Glutamatergic neuron (in vitro differentiated cells): ENCODE measurements at places on chromosomes 4 and X.

- DNase-seq: no peak
Measured at GRCh38 chr4:110424144-110424543, 51.8 kb upstream of the ENPEP start.

DNA sequence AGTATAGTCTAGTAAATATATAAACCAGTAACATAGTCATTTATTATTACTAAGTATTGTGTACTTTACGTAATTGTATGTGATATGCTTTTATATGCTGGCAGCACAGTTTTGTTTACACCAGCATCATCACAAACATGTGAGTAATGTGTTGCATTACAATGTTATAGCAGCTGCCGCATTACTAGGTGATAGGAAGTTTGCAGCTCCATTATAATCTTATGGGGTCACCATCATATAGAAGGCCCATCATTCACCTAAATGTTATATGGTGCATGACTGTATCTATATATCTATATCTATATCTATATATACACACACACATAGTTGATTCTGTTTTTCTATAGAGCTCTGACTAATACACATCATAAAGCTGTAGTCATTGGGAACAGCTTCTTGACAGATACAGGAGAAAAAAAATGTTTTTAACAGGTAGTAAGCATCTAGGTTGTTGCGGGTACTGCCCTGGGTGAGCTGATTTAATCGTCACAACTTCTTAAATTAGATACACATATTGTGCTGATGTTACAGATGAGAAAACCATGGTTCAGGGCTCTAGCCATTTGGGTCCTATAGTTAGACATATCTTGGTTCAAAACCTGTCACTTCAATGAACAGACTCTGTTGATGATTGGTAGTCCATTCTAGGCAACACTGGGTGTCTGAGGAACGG lies 77.9 kb downstream of the CLNK start:
- DNase-seq: no peak

DNA sequence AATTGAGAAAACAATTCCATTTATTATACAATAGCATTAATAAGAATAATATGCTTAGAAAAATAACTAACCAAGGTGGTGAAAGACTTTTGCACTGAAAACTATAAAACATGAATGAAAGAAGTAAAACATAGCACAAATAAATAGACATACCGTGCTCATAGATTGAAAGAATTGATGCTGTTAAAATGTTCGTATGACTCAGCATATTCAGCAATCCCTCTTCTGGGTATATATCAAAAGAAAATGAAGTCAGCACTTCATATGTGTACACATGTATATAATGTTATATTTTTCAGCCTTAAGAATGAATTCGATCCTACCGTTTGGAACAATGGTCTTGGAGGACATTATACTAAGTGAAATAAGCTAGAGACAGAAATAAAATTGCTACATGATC lies 716.3 kb downstream of the GLUD2 start:
- no peak for DNase-seq

DNA sequence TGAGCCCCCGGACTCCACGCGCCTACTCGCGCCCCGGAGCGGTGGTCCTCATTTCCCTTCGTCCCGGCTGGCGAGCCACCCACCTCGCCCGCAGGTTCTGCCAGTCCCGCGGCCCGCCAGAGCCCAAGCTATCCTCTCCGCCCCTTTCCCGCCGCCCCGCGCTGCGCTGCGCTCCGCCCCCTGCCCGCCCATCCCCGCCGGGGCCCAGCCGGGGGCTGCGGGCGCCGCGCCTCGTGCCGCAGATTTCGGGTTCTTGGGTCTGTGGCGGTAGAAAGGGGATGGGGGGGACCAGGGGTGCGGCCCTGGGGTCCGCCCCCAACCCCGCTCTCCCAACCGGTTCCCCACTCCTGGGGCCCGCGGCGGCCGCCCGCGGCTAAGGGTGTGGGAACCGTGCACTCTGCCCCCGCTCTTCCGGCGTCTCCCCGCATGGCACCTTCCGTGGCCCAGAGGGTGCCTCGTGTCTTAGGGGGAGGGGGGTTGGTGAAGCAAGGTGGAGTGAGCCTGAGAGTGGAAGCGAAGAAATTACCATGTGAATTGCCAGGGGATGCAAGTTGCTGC lies 650.8 kb upstream of the DIPK2B start:
- peak; percentile 58 for DNase-seq

DNA sequence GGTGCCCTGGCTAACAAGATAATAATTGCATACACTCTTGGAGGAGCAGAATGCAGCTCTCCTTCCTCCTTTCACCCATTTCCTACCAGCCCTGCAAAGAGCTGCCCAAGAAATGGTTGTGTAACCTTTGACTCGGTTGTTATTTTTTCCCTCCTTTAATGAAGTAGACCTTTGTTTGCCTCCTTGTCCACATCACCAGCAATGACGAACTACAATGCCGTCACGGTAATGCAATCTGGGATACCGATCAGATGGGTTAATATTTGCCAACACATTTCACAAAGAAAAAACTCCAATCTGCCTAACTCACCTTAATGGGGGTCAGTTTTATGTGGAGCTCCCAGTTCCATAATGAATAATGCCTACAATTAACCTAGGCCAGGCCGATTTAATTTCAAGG lies 32.0 kb downstream of the GPRIN3 start:
- DNase-seq: no peak

DNA sequence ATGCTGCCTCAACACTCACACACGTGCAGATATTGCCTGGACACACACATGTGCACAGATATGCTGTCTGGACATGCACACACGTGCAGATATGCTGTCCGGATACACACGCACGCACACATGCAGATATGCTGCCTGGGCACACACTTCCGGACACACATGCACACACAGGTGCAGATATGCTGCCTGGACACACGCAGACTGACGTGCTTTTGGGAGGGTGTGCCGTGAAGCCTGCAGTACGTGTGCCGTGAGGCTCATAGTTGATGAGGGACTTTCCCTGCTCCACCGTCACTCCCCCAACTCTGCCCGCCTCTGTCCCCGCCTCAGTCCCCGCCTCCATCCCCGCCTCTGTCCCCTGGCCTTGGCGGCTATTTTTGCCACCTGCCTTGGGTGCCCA lies 14.7 kb downstream of the FGFRL1 start:
- no peak for DNase-seq
